ENCODE measurements at places on chromosomes 7 and 10.

DNA sequence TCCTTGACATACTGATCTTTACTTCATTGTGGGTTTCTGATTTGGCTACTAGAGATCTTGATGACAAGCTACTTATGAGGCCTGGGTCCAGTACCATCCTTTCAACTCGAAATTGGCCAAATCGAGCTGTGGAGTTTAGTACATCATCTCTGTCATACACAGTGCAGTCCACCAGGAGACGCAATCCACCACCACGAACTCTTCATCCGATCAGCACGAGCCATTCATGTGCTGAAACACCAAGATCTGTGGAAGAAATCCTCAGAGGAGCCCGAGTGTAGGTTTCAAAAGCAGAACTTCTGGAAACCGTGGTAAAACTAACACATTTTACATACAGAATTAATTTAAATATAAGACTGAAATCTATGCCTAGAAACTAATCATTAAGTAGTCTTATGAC is 14.2 kb downstream of the DNAJC9 start:
- no peak overlapping the region for H3K27ac ChIP-seq
- no peak for ATAC-seq
- no peaks in the 10 kb centered on the region for H3K27me3 ChIP-seq

DNA sequence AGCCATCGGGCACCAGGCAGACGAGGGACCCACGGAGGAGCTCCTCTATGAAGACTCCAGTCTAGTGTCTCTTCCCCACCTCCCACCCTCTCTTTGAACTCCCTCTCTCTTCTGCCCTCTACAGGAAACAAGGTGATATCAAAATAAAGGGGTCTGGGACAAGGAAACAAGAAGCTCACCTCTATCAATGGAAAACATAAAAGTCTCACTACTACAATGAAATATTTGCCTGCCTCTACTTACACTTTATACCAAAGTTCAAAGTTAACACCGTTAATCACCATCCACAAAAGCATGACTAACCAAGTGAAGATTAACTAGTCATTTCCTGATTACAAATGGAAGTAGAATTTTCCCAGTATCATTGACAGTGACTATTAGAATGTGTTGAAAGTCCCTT is 82.2 kb downstream of the PARD3 start:
- ATAC-seq: no peak
- no peak overlapping the region for H3K4me3 ChIP-seq
- no peaks in the 10 kb centered on the region for H3K4me1 ChIP-seq
- no peaks in the 10 kb centered on the region for H3K27me3 ChIP-seq

DNA sequence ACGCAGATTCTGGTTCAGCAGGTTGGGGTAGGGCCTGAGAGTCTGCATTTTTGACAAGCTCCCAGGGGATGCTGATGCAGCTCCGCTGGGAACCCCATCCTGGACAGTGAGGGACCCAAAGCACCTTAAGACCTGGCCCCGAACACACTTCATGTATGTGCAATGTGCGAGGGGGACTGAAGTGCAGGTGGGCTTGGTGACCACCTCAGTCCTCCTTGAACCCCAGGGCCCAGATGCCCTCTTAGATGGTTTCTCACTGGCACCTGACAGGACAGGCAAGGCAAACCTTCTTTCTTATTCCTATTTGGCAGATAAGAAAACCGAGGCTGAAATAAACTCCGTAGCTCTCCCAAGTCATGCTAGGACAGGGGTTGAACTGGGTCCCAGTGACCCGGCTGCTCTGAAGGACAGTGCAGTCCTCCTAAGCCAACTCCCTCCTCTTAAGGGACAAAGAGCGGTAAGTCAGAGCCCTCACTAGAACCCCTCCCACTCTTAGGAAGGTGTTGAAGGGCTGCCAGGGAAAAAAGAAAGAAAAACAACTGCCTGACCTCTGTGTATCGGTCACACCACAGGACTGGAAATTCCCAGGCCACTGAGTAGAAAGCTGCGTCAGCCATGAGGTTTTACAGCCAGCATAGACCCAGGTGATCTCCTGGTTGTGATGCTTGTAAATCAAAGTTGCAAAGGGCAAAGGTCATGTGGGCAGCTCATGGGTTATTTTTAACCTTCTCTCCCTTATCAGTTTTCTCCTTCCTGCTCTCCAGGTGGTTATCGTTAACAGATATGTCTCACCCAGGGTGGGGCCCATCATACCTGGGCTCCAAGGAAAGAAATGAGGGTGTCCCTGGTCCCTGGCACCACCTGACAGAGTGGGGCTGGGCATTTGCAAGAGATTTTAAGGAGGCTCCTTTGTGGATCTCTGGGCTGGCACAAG is 90.9 kb upstream of the SMNDC1 start:
- H3K27me3 ChIP-seq: peaks cover 17% of the 10 kb centered on the region
- H3K4me1 ChIP-seq: peaks cover 22% of the 10 kb centered on the region
- H3K4me3 ChIP-seq: no peak overlapping the region
- peak; percentile 88 for ATAC-seq

GRCh38 chr7:70336536-70336935 is 738.3 kb downstream of the AUTS2 start:
- no peak for ATAC-seq
- H3K27me3 ChIP-seq: no peaks in the 10 kb centered on the region
- no peaks in the 10 kb centered on the region for H3K4me1 ChIP-seq
- H3K36me3 ChIP-seq: peaks cover 3% of the 10 kb centered on the region
- H3K27ac ChIP-seq: no peak overlapping the region
- no peak overlapping the region for H3K4me3 ChIP-seq

- no peaks in the 10 kb centered on the region for H3K4me1 ChIP-seq
- no peak for ATAC-seq
- H3K4me3 ChIP-seq: no peak overlapping the region
Measured at GRCh38 chr10:119119400-119119799, 15.5 kb downstream of the DENND10 start.

GRCh38 chr10:45425621-45426563 is 51.9 kb downstream of the ALOX5 start:
- no peak for ATAC-seq
- H3K27me3 ChIP-seq: no peaks in the 10 kb centered on the region
- peaks cover 60% of the 10 kb centered on the region for H3K36me3 ChIP-seq
- H3K4me1 ChIP-seq: peaks cover 52% of the 10 kb centered on the region
- no peak overlapping the region for H3K4me3 ChIP-seq

DNA sequence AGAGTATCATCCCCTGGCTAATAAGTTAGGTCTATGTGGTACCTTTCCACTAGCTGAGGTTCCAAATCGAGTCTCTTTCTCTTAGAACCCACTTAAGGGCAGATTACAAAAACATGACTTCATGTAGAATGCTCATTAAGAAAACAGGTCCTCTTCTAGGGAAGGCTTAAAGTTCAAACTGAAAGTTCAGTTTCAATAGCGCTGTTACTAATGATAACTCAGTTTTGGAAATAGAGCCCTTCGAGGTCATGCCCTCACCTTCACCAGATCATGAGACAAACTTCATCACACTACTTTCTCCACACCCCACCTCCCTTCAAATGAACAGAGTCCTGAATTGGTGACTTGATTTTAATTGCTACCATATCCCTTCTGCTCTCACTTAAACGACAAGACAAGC is 26.2 kb downstream of the HGF start:
- no peak for ATAC-seq
- H3K4me3 ChIP-seq: no peak overlapping the region
- H3K27me3 ChIP-seq: no peaks in the 10 kb centered on the region
- no peak overlapping the region for H3K27ac ChIP-seq
- H3K4me1 ChIP-seq: no peaks in the 10 kb centered on the region

Data from stimulated activated memory B cell treated with anti-CD40 and anti-IgM and Interleukin-4, amounts not matched to agents 10 μg/mL and 1 μg/mL and 100 μg/mL, for 72 hours (primary cell).